ENCODE measurements at places on chromosomes 6 and 20. TPM values are rescaled to one million over a fixed set of nuclear protein-coding genes. Genes with fewer than 3 reads are reported as not detected.

- DNase-seq, result no peak
Observed at GRCh38 chr6:158649289-158650143, at the start of gene SYTL3. Gene SYTL3 (plus strand): TSS chr6:158650054. CDS start chr6:158663269, 13,215 bp downstream.

GRCh38 chr6:3392930-3393835 lies 63.7 kb downstream of the SLC22A23 start:
- no peak for DNase-seq

SYNDIG1 gene
- 1.0 TPM for polyA plus RNA-seq

DNA sequence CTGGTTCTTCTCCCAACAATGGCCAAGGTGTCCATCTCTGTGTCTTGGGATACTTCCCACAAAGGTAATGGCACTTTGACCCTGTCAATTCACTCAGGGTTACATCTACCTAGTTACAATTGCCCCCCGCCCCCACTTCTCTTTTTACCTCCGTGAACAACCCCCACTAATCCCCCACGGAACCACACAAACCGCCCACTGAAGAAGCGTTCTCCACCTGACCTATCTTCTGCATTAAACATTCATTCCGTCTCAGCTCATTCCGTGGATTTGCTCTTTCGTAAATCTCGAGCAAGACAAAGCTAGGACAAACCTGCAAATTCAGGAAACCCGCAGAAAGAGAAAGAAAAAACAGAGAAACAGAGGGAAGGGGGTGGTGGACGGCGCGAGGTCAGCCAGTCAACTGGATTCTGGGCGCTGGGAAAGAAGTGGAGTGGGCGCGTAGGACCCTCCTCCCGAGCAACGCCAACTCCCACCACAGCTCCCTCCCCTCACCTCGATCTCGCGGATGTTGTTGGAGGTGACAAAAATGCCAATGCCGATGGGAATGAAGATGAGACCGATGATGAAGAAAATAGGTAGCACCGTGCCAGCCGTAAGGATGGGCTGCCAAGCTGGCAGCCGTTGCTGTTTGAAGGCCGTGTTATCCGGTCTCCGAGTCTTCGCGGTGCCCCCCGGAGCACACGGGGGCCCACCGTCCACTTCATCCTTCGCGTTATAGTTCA lies 523 bp downstream of the TMEM30A start:
- DNase-seq, result no peak

RRP36 gene
- 43.1 TPM for polyA plus RNA-seq

- DNase-seq, result no peak
Observed at GRCh38 chr6:6689400-6690143, 101.1 kb downstream of the LY86 start.
